Mucosa of descending colon (tissue), 3 donors: ENCODE measurements at places on chromosomes 2 and 18. TPM values are rescaled to one million over a fixed set of nuclear protein-coding genes. Genes with fewer than 3 reads are reported as not detected.

The ACKR3 gene
- total RNA-seq = 17.9 TPM

The BMPR2 gene
- total RNA-seq = 33.9 TPM

DNA sequence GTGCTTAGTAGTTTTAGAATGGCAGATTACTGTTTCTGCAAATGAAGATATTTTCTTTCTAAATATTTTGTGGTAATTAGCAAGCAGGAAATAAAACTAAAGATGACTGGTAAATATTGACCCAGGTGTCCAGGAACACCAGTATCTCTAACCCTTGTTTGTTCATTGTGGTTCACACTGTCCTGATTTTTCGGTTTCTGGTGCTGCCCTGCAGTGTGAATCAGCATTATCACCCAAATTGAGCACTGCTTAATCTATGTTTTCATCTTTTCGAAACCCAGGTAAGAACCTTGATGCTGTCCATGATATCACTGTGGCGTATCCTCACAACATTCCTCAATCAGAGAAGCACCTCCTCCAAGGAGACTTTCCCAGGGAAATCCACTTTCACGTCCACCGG lies 167.4 kb downstream of the CAPN13 start:
- DNase-seq = no peak

DNA sequence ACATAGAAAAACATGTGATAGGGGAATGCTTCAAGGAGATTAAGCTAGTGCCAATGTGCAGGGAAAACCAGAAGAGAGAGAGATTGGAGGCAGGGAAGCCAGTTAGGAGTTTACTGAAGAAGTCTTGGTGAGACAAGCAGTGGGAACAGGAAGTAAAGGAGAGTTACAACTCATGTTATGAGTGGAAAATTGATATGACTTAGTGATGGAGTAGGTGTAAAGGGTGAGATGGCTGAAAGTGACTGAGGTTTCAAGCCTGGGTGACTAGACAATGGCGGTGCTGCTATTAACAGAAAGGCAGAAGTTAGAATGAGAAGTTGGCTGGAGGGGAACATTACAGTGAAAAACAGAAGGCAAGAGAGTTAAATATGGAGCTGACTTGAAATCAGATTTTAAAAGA lies 16.5 kb downstream of the DOK1 start:
- no peak for DNase-seq

GRCh38 chr2:7022492-7023385 lies 105.5 kb downstream of the RNF144A start:
- no peak for DNase-seq

DNA sequence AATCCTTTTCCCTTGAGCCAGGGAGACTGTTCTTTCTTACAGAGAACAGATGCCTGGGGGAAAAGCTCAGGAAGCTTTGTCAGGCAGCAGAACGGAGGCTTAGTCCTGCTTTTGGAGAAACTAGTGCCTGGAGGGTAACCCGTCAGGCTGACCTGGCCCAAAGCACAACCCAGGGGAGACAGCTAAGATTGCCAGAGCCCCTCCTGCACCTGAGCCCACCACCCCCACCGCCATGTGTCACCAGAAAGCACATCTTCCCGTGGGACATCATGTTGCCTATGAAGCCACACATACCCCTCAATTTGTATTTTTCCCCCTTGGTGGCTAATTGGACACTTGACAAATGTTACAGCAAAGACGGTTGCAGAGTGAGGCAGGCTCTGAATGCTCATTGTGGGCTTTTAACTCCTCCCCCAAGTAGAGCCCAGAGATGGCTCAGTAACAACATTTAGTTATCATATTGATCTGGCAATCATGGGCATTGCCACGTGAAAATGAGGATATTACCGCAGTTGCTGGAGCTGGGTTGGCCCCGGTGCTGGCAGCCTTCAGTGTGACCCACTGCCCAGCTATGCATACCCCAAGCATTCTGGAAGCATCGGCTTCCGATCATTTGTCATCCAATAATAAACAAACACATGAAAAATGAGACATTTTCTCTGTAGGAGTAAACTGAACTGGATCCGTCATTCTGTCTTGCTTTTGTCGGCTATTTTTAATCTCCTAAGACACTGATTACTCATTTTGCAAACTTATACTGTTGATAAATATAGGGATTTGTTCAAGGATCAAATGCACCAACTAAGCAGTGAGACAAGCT lies 229.5 kb downstream of the ATAD2B start:
- no peak for DNase-seq
